ENCODE measurements at places on chromosomes 13 and 19. TPM values are rescaled to one million over a fixed set of nuclear protein-coding genes. Genes with fewer than 3 reads are reported as not detected.

Gene RYR1
- total RNA-seq, result 1.6 TPM

GRCh38 chr13:47523771-47524170 lies 477.3 kb downstream of the SUCLA2 start:
- no peak for DNase-seq

Gene BEST2
- total RNA-seq, result not detected

GRCh38 chr19:30288911-30289310 lies 83.3 kb upstream of the ZNF536 start:
- no peak for DNase-seq

Gene PGPEP1
- 35.5 TPM for total RNA-seq

Gene VSIG10L
- 1.3 TPM for total RNA-seq

- no peak for DNase-seq
These were observed 8.0 kb downstream of the MAP2K2 start for GRCh38 chr19:4115818-4116385.
